ENCODE measurements at places on chromosomes 13 and 19.

GRCh38 chr13:36345438-36346221, 564 bp downstream of the SPART start:
- DNase-seq, result no peak

- DNase-seq, result no peak
Measured at GRCh38 chr19:43465468-43466120, at the start of gene LYPD3. TSS of gene LYPD3 (minus strand) at chr19:43465608. CDS start at chr19:43465571, 37 bp downstream.

DNA sequence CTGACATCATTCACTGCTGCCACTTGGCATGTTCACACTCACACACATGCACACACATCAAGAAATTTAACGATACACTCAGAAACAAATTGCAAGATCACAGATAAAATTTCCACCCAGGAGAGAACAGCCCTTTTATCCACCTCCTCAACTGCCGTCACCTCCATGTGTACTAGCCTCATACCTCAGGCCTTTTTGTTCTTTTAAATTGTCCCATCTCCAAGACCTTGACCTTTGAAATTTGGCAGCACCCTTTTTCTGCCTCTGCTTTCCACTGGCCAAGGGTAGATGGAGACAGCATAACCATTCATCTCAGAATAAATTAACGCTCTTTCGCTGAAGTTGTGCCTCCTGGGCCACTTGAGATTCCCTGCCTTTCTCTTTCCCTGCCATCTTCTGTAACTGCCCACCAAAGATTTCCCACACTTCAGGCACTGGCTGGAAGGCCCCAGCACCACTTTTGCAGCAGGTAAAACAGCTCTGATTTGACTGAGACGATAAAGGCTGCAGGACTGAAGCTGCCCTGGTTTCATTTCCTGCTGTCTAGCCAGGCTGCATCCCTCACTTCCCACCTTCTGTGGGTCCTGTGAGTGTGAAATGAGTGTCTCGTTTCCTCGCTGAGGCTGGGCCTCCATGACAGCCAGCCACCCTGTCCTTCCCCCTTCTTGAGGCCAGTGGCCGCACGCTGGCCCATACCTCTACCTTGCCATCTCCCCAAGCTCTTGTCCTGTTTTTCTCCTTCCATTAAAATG, 39.3 kb downstream of the MBNL2 start:
- peak; percentile 50 for DNase-seq

- DNase-seq, result no peak
Measured at GRCh38 chr19:38151242-38151641, 72.8 kb downstream of the DPF1 start.

DNA sequence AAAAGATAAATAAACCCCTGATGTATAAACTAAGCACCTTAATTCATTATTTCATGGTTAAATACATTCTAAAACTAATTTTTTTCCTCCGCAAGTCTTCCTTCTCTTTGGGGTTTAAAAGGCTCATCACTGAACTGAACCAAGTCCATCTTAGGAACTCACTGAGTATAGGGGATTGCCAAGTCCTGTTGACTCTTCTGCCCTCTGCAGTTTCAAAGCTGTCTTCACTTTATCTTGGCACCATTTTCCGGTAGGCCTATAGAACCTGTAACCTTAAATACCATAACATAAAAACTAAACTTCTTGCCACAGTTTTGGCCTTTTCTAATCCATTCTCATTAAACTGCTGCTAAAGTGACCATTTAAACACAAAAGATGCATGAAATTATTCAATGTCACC, 66.5 kb upstream of the USPL1 start:
- peak; percentile 8 for DNase-seq

DNA sequence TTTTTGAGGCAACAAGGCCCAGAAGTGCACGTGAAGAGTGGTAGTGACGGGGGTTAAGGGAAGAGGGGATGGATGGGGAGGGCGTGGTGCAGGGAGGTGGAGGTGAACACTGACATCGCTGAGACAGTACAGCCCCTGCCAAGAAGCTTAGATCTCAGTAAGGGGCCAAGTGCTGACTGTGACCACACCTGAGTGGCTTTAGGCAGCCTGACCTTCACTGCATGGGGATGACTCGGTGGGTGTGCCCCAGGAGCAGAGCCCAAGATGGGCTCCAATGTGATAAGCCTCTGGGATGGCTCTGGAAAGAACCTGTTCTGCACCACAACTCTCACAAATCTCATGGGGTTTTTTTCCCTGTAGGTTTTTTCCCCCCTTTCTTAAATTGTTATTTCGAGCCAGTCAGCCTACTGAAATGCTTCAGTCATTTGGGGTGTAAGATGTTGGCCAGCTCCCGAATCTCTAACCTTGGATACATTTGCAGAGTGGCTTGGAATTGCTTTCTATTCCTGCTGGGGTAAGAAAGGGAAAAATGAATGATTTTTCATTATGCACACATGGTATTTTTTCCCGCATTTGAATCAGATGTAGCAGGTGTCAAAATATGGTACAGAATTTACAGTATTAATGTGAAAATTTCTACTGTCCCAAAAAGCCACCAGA, 165.0 kb downstream of the TM9SF2 start:
- DNase-seq, result no peak

- DNase-seq, result no peak
Measured at GRCh38 chr19:4370418-4371041, 27.2 kb downstream of the MPND start.

- no peak for DNase-seq
Measured at GRCh38 chr13:113774177-113775107, 15.4 kb downstream of the TMEM255B start.

- no peak for DNase-seq
Measured at GRCh38 chr13:99432609-99433542, 68.4 kb upstream of the TM9SF2 start.

- no peak for DNase-seq
Measured at GRCh38 chr19:13583114-13583513, 76.8 kb upstream of the CACNA1A start.

GRCh38 chr19:6033744-6034264, 55.9 kb upstream of the RANBP3 start:
- DNase-seq, result no peak

DNA sequence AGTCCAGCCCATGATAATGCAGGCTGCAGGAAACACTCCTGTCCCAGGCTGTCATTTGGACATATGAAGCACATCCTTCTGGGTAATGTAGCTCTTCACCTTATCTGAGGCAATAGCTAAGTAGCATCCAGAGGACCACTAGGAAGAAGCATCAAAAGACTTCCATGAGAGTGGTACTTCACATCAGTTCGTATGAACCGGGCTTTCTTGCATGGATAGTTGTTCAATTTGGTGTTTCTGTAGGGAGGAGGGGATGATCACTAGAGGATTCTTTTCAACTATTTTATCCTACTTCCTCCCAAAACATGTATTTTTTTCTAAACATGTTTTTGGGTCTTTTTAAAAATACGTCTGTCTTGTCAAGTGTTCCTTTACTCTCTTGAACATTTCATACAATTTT, 12.9 kb downstream of the ZNF302 start:
- DNase-seq, result no peak

GRCh38 chr13:23718996-23719395, 148.8 kb downstream of the TNFRSF19 start:
- no peak for DNase-seq

DNA sequence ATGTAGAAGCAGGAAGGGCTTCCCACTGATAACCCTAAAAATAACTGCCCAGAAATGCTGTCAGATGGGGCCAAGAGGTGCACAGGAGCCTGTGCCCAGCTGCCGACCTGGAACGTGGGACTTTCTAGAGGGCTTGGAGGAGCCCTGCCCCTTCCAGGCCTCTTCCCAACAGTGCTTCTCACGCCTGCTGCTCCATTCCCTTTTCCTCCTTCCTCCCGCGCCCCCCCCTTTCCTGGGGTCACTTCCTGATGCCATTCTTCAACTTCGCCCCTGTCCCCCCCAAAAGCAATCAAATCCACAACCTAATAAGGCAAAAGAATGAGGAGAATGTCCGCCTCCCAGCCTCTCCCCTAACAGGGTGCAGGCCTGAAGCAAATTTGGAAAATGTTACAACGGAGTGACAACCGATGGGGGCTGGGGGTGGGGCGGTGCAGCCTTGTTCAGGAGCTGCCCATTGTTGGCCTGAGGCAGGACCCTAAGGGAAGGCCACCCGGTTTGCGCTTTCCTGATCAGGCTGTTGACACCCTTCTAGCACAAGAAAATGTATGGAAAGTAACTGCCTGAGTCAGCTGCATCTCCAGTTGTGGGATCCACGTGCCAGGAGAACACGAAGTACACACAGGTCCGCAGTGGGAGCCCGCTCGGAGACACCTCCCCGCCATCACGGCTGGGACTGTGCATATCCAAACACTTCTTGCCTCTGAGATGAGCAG, 18.7 kb downstream of the ACTN4 start:
- DNase-seq, result no peak

DNA sequence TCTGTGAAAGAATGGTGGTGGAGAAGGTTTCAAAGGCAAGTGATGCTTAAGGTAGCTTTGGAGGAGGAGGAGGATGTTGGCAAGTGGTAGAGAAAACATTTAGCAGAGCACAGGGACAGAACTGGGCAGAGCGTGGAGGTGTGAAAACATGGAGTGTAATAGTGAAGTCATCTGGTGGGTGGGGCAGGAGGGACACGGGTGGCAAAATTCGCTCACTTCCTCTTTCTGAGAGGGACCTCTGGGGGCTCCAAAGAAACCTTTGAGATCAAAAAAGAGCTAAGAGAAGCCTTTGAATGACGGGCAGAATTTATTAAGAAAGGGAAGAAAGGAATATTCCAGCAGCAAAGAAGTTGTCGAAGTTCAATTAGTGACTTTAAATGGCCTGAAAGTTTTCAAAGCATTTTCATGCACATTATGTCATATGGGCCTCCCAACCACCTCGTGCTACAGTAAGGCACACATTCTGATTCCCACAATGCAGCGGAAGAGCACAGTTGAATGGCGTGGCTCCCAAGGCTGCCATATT, 82.8 kb downstream of the STARD13 start:
- no peak for DNase-seq

DNA sequence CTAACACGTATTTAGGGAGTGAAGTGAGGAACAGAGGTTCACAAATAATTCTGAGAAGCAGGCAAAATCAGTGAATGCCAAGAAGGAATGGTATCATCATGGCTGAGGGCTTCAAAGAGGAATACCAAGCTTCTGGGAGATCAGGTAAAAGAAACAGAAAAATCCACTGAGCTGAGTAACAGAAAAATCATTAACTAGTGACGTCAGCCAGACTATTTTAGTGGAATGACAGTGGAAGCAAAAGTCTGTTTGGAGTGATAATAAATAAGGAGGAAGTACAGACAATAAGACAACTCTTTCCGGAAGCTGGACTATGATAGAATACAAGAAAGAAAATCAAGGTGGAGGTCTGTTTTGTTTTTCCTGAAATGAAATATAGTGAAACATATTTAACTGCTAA, 83.5 kb downstream of the SACS start:
- no peak for DNase-seq

DNA sequence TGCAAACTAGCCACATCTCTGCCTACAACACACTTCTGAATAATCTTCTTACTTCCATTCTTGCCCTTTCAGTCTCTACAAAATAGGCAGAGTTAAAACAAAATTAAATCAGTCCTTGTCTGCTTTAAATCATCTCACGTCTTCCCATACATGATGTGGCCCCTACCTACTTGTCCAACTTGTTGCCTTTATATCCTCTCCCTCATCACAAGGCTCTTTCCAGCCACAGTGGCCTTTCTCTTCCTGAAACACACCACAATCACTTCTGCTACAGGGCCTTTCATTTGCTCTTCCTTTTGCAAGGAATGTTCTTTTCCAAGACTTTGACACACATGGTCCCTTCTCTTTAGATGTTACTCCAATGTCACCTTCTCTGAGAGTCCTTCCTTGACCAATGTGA, 1.7 kb downstream of the RBM26 start:
- no peak for DNase-seq

DNA sequence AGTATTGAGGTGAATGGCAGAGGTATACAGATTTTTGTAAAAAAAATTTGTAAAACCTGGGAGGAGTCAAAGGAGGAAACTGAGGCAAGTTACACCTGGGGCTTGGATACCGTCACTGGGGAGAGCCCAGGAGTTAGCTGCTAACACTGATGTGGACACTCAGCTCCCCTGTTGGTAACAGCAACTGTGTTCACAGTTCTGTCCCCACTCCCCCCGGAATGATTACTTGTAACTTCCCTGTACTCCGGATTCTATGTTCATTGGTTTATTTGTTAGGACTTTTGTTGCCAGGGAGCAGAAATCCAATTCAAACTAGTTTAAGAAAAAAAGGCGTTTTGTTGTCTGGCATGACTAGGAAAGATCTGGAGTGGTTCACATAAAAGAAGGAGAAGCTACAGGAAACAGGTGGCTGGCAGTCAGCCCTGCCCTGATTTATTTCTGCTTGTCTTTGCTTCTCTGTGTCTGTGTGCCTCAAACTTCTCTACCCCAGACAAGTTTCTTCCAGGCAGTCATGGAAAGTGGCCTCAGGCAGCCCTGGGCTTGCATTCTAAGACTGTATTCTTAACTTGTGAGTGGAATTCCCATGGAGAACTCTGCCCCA, 2.3 kb upstream of the GPR12 start:
- DNase-seq, result no peak

DNA sequence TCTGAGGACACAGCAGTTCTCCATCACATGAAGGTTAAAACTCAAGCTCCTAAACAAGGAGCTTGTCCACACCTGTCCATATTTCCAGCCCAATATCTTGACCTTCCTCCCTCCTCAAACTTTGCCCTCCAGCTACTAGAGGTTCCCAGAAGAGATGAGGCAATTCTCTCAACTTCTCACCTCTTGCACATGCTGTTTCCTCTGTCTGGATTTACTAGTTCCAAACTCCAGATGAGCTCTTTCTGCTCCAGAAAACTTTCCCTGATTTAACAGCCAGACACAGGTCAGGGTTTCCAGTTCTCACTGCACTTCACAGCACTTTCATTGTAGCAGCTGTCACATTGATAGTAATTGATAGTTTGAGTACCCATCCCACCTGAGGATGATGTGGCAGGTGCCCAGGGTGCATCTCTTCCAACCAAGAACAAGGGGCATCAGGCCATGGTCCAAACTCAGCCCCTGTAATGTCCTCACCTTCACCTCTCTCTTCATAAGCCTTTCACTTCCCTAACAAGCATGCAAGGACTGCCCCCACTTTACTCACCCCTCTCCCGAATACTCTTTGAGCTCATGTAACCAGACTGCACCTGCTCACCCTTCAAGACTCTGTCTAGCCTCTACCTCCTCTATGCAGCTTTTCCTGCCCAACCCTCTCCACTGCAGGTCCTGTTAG, 3.0 kb upstream of the WDFY2 start:
- no peak for DNase-seq

- no peak for DNase-seq
Measured at GRCh38 chr19:3899531-3900294, 19.2 kb downstream of the ATCAY start.

- DNase-seq, result no peak
Measured at GRCh38 chr13:75724752-75725517, 88.8 kb downstream of the LMO7 start.

GRCh38 chr19:48807590-48808308, 3.1 kb downstream of the BCAT2 start:
- no peak for DNase-seq

DNA sequence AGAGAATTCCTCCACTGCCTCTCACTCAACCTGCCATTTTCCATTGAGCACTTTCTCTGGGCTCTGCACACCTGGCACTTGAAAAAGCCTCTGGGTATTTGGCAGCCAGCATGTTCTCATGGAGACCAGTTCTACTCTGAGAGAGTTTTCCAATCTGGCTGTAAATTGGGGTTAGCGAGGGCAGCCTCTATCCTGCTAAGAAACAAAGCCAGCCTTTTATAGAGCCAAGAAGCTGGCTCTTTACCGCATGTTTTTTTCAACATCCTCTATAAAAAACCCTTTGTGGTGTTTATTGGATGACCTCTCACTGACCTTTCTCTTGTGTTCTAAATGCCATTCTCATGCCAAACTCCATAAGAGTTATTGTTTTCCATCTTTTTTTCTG, 52.6 kb upstream of the RCBTB2 start:
- no peak for DNase-seq

Data from GM18507 (cell line).